Retinal pigment epithelial cell (primary cell): ENCODE measurements at places on chromosomes 7 and 10.

GRCh38 chr7:15330943-15331342 lies 230.9 kb downstream of the AGMO start:
- DNase-seq = no peak

DNA sequence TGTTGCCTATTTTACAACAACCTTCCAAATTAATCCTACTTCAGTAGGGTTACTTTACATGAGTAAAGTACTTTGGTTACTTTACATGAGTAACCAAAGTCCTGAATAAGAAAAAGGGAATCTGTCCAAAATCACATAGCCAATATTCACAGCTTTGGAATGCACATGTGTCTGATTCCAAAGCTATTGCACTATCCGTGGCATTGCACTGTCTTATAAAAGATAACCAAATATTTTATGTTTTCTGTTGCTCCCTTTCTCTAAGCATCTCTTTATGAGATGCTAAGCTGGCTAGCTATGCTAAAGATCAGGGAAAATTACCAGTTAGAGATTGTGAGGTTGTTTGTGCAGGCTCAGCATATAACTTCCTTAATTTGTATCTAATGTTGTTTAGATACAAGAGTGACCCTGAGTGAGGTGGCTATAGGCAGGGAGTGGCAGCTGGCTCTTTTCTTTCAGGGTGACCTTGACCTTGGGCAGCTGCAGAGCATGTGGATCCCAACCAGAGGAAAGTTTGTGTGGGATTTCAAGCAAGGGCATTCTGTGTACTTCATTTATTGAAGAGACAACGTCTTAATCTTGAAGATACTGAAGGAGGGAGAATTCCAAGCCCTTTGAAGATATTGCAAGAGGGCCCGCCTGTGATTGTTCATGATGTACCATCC lies 366.1 kb upstream of the ANKRD30A start:
- no peak for DNase-seq

GRCh38 chr10:121495719-121496118 lies 102.5 kb downstream of the FGFR2 start:
- no peak for DNase-seq

DNA sequence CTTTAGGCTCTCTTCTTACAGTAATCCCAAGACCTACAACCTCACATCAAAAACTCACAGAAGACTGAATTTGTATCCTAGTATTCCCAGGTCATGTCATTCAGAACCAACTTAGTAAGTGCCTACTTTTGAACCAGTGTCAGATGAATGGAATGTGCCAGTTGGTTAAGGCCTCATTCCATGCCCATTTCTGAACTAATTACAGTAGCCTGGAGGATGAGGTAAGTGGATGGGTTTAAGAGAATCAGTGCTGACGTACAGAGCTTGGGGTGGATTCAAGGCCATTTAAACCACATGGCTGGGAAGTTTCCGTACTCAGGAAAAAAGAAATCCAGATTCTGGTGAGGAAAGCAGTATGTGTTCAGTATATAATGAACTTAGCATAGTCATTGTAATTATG lies 21.9 kb upstream of the FOXP2 start:
- peak; percentile 72 for DNase-seq

GRCh38 chr7:19110776-19111175 lies 6.7 kb downstream of the TWIST1 start:
- no peak for DNase-seq

GRCh38 chr10:101043363-101043707 lies 12.3 kb downstream of the SFXN3 start:
- no peak for DNase-seq

DNA sequence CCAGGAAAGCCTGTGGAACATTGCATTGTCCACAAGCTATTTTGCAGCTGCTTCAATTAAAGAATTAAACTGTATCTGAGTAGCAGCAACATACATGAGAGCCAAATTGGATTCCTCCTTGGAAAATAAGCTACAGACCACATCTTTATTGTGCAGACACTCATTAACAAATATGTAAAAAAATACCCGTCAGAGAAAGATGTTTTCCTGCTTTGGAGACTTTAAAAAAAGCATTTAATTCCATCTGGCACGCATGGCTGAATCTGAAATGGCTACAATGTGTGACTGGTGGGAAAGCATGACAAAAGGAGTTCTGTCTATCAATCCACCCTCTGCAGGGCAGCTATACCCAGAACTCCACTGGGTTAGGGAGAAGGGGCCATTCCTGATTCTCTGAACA lies 73.1 kb upstream of the HPS1 start:
- DNase-seq = no peak

DNA sequence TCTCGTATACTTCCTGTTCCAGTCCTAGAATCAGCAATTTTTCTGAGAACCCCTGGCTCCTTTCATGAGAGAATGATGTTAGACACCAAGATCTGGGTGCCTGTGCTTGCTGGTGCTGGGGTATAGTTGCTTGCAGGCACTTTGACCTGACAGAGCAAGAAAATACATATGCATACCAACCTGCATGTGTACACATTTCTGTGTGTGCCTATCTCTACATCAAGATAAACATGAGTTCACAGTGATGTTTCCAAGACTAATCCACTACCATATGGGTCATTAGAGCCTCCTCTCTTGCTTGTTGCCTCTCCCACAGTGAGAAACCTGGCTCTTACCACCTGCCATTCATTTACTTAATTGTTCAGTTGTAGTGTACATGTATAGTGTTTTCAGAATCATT lies 229.1 kb upstream of the IGFBP3 start:
- no peak for DNase-seq
